ENCODE measurements at places on chromosomes 3 and 15.

- no peak for DNase-seq
These were observed 18.2 kb downstream of the TRIM71 start for GRCh38 chr3:32835961-32836360.

DNA sequence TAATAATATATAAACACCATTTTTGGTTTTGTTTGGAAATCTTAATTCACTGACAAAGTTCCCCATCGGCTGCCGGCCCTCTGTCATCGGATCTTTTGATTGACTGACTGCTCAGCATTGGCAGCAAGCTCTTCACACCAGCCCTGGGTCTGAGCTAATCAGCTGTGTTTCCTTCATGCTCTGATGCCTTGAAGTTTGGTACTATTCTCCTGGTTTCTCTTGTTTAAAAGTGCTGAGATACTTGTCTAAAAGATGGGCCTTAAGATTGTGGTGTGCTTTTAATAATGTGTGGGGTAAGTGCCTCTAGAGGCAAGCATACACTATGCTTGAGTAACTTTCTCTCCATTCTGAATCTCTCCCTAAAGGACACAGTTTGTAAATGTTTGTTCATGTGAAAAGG lies 415.5 kb upstream of the TPRG1 start:
- DNase-seq = no peak

DNA sequence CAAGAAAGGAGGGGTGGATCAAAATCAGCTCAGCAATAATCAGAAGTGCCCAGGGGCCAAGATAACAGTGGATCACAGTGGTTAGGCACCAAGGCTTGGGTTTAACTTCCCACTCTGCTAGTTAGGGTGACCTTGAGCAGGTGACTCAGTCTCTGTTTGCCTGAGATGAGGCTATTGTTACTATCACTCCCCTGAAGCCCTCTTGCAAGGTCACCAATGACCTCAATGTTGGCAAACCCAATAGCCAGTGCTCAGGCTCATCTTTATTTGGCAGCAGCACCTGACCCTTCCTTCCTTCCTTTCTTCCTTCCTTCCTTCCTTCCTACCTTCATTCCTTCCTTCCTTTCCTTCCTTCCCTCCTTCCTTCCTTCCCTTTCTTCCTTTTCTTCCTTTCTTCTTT lies 102.4 kb upstream of the HACD2 start:
- no peak for DNase-seq

- no peak for DNase-seq
These were observed 28.1 kb downstream of the ZXDC start for GRCh38 chr3:126447456-126448106.

DNA sequence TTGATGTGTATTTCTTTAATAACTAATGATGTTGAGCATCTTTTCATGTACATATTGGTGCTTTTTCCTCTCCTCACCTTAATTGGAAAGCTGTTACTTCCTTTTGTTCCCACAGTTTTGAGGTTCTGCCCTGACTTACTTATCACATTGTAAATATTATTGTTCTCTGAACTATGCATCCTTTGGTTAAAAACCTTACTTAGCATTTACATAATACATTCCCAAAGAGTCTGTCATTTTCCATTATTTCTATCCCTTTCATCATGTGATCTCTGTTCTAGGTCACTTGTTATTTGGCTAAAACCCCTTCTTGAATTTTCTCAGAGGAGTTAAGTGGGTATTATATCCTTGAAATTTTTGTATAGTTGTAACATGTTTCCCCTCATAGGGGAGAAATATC lies 33.0 kb downstream of the SLC12A6 start:
- no peak for DNase-seq

- peak; percentile 57 for DNase-seq
These were observed 518.8 kb downstream of the MECOM start for GRCh38 chr3:169144731-169145130.

- DNase-seq = peak; percentile 7
These were observed 44.0 kb downstream of the SUCLG2 start for GRCh38 chr3:67610458-67610857.

DNA sequence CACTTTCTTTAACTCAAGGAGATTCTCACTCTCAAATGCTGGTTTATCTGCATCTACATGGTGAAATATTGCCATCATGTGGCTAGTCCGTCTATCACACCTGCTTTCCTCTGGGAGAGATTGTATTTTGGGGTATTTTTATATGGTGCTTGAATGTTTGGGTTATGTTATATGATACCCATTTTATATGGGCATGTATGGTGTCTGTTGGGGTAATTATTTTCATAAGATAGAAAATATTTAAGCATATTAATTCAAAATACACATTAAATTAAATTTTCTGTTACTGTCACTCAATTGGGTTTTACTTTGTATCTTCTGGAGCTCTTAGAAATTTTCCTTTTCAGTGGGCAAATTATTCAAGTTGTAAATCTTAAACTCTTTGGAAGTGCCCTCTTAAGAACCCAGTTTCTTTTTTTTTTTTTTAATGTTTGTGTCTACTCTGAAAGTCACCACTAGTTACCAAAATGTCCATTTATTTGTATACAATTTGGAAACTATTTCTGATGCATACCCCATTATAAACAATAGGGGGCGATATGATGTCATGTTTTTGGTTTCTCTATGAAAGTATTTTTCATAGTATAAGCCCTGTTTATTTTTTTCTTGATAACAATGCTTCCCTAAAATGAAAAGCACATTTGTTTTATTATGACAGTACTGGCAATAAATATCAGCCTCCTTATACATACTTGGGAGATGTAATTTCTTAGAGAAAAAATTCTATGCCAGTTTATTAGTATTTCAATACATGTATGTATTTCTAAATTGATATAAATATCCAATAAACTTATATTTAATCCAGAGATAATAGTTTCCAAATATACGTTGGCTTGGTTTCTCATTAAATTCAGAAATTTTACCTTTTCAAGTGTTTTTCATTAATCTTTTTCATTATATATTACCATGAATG lies 36.1 kb upstream of the PLSCR5 start:
- DNase-seq = peak; percentile 86

DNA sequence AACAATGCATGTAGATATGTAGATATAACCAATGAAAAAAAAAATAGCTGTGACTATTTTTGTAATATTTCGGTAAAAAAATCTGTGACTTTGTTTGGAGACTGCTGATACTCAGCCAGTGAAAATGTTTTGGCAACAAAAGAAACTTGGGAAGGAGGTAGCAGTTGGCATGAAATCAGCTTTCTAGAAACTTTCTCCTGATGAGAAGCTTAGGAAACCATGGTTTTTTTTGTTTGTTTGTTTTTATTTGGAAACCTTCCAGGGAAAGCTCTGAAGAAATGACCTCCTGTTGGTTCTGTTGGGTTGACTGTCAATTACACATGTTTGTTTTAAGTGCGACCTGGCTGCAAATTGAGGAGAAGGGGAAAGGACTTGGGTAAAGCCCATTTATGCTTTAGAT lies 445.9 kb downstream of the UNC13C start:
- DNase-seq = no peak

DNA sequence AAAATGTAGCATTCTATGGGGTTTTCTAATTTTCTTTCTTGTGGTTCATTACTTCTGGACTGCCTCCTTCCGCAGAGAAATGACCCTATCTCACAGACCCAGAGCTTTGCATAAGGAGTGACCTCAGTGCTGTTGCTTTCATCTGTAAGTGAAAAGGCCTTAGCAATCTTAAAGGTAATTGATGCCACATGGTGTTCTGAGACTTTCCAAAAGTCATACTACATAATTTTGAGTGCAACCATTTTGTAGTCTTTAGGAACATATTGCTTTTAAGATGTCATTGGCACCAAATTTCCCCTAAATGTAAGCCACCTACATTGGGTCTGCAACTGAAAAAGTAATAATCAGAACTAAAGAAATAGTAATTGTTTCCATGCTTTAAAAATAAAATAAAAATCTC lies 9.2 kb upstream of the HHLA2 start:
- DNase-seq = no peak

DNA sequence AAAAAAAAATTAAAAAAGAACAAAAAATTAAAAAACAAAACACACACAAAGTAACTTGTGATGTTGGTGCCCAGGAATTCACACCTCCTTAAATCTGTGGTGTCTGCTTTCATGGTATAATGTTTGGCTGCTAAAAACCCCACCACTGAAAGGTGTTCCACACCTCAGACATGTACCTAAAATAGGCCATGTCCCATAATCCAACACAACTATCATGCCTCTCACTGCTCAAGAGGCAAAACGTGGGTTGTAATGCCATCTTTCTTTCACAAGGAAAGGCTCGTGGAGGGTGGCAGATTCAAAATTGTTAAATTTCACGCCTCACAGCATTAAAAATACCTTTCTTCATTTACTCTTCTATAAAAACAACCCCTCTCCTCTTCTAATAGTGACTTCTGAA lies 29.5 kb downstream of the MKRN2 start:
- no peak for DNase-seq

DNA sequence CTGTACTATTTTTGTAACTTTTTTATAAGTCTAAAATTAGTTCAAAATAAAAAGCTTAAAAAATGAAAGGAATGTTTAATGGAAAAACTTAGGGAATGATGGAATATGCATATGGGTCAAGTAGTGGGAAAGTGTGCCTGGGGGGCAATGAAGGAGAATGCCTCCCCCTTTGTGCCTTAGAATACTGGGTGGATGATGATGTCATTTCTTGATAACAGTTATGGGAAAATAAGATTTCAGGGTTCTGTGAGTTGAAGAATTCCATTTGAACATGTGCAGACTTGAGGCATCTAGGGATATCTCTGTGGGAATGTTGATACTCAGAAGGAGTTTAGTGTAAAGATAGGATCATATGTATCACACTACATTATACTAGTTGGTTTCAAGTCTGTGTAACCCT lies 13.8 kb downstream of the WDR93 start:
- DNase-seq = no peak

DNA sequence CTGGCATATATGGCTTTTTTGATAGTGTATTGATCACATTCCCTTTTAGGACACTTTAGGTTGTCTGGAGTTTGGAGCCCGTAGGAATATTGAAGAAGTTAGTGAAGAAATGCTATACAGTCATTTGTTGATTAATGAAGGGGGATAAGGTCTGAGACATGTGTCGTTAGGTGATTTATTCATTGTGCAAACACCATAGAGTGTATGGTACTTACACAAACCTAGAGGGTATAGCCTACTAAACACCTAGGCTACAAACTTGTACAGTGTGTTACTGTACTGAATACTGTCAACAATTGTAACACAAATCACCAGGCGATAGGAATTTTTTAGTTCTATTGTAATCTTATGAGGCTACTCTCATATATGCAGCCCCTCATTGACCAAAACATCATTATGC lies 3.3 kb downstream of the TPM1 start:
- DNase-seq = no peak

DNA sequence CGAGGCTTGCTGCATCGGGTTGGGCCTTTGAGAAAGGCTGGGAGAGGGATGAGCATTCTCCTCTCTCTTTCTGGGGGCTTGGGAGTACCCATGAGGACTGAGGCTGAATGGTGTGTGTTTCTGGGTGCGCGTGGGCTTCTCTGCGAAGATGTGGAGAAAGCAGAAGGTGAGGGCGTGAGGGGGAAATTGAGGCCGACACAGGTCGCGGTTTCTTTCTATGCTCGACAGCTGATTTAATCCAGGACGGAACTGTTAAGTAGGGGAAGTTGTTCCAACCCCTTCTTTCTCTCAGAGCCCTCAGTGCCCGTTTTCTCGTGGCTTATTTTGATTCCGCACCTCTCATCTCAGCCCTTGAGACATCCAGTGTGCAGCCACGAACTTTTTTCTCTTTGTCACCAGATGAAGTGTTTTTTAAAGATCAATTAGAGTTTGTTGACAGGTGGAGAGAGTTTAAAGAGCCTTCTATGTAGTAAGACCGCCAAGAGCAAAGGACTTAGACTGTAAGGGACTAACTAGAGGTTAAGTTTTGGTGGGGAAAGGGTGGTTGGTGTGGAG lies 711 bp downstream of the STARD9 start:
- no peak for DNase-seq

- DNase-seq = no peak
These were observed 20.7 kb upstream of the POMGNT2 start for GRCh38 chr3:43126536-43126935.

DNA sequence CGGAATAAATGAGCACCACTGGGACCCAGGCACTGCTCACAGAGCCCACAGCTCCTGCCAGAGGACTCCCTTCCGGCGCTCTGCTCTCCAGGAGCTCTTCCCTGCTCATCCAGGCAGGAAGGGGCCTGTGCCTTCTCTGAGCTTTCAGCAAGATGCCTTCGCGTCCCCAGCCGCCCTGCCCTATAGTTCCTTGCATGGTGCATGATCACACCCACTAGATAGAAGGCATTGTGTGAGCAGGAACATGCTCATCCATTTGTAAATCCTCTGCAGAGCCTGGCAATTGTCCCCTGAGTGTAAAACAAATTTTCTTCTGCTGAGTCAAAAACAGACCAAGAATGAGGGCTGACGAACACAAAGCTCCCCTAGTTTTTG lies 181.6 kb downstream of the MEGF11 start:
- DNase-seq = no peak

GRCh38 chr3:56173601-56174000 lies 294.7 kb downstream of the ERC2 start:
- no peak for DNase-seq

DNA sequence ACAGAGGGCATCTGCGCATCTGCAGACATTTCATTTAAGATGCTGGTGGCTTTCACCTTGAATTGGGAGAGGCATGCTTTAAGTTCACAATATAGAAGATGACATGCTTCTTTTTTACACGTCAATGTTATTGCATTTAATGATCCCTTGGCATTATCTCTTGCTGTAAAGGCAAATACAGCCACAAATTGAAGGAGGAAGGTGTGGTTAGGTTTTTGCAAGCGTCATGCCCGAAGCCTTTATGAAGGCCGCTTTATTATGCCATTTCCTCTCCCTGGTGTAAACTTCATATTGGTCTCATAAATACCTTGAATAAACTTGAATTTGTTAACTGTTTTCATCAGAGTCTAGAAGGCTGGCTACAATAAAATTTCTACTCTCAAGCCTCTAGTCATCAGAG lies 212.7 kb downstream of the PDZRN3 start:
- no peak for DNase-seq

All from HT-29 (cell line).